Right ventricle myocardium superior (tissue), 1 donor: ENCODE measurements at places on chromosomes 5 and 9.

DNA sequence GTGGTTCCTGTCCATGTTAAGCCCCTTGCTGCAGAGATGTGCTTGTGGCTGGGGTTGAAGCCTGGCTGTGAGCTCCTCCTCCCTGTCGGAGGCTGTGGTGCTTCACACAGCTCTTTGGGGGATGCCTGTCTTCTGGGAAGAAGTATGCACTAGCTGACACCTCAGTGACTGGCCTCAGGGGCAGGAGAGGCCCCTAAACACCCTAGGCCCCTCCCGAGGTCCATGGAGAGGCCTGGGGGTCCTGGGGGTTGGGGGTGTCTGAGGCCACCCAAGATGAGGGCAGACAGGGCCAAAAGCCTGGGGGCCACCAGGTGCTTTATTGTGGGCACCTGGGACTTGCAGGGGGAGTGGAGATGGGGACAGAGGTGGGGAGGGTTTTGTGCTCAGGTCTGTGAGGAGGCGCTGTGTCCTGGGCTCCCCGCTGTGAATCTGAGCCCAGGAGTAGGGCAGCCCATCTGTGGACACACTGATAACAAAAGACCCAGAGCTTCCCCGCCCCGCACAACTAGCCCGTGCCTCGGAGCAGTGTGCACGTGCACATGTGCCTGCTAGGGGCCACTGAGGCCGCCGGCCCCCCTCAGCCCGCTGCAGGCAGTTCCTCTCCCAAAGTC is 92.0 kb downstream of the PHF2 start:
- peak; percentile 30 for DNase-seq

- no peak for DNase-seq
These were observed 48.5 kb upstream of the ANKRD18A start for GRCh38 chr9:38668791-38669466.

- DNase-seq: no peak
These were observed 105.7 kb upstream of the TMEM161B start for GRCh38 chr5:88374391-88374790.

- DNase-seq: no peak
These were observed 507.9 kb downstream of the RASEF start for GRCh38 chr9:82555031-82555430.

DNA sequence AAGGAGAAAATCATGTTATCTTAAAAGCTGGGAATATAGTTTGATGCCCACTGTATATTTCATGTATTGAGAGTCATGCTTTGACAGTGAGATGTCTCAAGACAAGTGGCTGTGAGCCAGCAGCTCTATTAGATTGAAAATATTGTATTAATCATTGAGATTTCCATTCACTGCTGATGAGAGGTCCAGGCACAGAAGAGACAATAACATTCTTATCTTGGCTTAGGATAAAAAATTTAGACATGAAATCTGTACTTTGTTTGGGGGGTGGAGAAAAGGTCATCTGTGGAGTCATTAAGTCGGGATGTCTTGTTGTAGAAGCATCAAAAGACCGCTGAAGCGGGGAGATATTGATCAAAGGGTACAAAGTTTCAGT is 97.9 kb upstream of the EQTN start:
- DNase-seq: no peak

- no peak for DNase-seq
These were observed 144.7 kb downstream of the RGS3 start for GRCh38 chr9:113608082-113608685.

- no peak for DNase-seq
These were observed 49.0 kb downstream of the DAPK1 start for GRCh38 chr9:87546704-87547103.

DNA sequence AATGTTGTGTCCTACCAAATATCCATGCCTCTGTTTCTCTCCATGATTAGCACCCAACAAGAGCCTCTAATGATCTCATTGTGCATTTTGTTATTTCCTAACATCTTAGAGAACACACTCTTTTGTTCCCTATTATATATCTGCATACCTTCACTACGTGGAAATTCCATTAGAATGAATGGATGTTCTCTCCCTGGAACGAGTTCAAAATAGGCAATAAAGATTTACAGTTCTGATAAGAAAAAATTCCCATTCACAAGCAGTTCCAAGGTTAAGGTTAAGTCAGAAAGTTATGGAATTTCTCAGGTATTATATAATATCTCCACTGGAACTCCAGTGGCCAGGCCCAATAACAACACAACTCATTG is 83.7 kb downstream of the TRPM6 start:
- DNase-seq: no peak

- no peak for DNase-seq
These were observed 41.6 kb upstream of the CD180 start for GRCh38 chr5:67238191-67238590.

GRCh38 chr9:99593610-99594009 is 228.1 kb upstream of the NR4A3 start:
- no peak for DNase-seq

DNA sequence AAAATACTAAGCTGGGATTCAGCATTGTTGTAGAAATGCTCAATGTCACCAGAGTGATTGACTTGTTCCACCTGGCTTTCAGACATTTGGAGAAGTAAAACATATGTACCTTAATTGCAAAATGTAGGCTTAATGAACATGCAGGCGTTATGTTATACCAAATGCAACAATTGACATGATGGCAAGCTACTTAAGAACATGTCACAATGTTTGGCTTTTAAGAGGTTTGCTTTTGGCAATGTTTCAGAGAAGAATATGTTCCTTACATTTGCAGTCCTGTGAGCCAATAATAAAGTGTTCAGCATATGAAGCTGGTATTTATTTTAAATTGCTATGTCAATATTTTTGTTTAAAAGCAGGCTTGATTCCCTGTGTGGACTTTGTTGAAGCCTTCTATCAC is 111.7 kb upstream of the NUDT12 start:
- DNase-seq: no peak

GRCh38 chr9:13090628-13091027 is 188.9 kb downstream of the MPDZ start:
- DNase-seq: no peak

- no peak for DNase-seq
These were observed 84.4 kb upstream of the SARDH start for GRCh38 chr9:133822430-133823065.

DNA sequence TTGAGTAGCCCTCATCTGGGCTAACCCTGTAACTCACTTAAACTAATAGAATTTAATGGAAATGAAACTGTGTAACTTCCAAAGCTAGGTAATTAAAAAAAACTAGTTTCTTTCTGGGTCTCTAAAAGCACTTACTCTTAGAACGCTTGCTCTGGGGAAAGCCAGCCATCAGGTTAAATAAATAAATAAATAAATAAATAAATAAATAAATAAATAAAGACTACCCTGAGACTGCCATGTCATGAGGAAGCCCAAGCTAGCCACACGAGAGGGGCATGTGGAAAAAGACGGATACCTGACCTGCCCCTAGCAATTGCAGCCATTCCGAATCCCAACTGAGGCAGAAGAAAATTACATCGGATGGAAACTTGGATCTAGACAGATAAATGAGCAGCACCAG is 51.3 kb upstream of the FER start:
- DNase-seq: no peak

DNA sequence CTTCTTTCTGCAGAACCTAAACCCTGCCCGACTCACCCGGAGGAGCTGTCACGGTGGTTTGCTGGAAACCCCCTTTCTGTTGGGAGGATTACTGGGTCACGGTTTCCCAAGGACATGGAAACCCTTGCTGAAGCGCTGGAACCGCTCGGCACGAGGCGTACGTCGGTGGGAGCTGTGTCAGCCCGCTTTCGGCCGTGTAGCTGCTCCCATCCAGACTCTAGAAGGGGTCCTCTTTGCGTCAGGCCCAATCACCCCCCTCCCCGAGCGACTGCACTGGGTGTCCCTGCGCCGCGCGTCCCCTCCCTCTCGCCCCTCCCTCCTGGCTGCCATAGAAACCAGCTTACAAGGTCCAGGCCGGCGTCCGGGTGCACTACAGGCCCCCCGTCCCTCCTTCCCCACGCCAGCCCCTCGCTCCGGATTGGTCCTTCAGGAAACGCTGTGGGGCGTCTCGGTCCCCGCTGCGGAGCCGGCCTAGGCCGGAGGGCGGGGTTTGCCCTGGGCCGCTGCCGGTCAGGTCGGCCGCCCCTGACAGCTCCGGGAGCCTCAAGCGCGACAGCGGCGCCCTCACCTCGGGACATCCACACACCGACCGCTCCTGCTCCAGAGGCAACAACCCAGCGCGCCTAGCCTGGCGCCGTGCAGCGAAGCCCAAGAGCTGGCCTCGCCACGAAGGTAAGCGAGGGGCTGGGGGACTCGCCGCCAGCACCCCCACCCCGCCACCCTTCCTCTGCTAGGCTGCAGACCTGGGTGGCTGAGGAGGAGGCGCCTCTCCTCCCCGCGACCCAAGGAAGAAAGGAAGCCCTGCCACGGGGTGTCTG is at the start of gene NIM1K:
NIM1K (plus strand) TSS at position 486 of the 818 bp plus-strand sequence. CDS start 53,551 bp downstream, outside the sequence.
- peak; percentile 76 for DNase-seq
